ENCODE measurements at places on chromosomes 2 and 18.

DNA sequence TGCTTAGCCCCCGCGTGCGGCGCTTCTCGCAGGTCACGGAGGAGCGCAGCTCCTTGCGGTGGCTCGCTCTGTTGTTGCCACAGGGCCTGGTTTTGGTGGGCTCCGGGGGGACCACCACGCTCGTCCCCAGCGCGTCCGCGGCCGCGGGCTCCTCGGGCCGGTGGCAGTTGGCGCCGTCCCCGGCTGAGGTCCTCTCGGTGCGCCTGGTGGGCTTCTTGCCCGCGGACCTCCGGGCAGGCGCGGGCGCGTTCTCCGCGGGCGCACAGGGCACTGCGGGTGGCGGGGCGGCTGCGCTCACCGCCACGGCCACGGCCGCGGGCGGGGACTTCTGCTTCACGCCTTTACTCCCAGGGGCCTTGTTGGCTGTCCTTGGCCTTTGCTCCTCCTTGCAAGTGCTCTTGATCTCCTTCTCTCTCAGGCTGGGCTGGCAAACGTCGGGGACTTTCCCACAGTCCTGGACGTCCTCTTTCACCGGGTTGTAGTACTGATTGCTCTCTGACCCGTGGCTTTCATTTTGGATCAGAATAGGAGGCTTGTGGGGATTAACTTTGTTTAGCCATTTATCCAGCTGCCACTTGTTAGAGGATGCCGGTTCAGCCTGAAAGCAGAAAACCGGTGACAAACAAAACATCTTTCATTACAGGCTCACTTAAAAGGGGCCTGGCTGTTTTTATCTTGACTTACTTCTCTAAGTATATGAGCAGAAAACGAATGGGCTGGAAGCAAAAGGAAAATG lies 104.0 kb upstream of the REV1 start:
- DNase-seq = no peak

DNA sequence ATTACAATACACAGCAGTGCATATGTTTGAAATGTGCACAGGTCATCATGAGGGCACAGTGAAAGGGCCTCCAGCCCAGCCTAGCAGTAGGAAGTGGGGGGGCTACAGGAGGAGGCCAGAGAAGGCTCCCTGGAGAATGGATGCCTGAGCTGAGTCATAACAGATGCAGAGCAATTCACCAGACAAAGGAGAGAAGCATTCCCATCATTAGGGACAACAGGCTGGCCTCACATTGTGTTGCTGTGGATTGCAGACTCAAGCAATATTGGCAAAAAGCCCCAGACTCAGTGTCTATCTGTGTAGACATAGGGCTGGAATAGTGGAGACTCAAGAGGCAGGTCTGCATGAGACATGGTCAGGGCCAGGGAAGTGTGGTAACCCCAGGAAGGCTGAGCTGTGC lies 329.9 kb downstream of the DLGAP1 start:
- no peak for DNase-seq

DNA sequence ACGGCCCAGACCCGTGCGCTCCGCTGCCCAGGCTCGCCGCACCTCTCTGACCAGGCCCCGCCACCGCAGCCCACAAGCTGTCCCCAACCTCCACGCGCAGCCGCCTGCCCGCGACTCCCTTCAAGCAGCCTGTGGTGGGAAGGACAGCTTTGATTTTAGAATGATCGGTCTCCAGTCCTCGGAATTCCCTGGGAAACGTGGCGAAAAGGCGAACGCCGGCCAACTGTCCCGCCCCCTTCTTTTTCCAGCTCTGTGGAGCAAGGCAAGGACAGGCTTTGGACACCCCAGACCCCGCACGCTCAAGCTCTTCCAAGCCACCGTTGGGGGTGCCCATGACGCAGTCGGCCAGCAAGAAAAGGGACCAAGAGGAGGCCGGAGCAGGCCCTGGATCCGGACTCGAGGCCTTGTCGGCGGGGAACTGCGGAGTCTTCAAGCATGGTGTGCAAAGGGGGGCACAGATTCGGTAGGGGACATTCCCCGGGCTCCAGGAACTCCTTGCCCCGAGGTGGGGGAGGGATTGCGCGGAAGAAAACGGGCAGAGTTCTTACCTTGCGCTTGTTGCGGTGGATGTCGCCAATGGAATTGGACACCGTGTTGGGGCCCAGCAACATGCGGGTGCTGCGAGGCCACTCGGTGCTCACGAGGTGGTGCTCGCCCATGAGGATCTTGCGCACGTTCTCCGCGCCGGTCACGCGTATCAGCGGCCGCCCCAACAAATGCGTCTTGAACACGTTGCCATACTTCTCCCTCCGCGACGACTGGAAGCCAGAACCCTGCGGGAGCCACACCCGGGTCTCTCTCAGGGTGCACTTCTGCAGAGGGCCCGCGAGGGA lies 4.0 kb downstream of the CYP26B1 start:
- no peak for DNase-seq

DNA sequence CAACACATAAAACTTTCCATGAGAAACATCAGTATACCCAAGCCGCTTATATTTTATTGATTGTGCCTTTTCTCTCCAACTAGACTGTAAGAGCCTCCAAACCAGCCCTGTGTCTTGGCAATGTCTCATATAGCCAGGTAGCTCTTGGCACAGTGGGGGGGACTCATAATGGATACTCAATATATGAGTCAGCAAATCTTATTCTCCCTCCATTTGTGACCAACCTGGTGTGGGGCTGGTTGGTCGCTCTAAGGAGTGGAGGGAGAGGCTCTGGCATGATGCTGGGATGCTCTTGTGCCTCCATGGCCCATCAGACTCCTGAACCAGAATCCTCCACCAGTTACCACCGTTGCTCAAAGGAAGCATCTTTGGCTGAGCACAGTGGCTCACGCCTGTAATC lies 32.0 kb downstream of the EFR3B start:
- no peak for DNase-seq

- DNase-seq = no peak
Observed at GRCh38 chr2:226794751-226795171, 4.9 kb downstream of the IRS1 start.

DNA sequence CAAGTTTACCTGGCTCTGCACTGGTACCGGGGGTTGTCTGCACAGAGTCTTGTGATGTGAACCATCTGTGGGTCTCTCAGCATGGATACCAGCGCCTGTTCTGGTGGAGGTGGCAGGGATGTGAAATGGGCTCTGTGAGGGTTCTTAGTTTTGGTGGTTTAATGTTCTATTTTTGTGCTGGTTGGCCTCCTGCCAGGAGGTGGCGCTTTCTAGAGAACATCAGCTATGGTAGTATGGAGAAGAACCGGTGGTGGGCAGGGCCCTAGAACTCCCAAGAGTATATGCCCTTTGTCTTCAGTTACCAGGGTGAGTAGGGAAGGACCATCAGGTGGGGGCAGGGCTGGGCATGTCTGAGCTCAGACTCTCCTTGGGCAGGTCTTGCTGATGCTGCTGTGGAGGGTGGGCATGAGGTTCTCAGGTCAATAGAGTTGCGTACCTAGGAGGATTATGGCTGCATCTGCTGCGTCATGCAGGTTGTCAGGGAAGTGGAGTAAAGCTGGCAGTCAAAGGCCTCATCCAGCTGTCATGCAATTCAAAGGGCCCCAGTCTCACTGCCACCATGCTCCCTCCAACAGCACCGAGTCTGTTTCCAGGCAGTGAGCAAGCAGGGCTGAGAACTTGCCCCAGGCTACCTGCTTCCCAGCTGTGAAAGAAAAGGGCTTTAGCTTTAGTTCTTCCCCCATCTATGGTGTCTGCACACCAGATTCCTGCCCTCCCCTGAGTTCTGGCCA lies 278.0 kb downstream of the METTL4 start:
- DNase-seq = peak; percentile 8

DNA sequence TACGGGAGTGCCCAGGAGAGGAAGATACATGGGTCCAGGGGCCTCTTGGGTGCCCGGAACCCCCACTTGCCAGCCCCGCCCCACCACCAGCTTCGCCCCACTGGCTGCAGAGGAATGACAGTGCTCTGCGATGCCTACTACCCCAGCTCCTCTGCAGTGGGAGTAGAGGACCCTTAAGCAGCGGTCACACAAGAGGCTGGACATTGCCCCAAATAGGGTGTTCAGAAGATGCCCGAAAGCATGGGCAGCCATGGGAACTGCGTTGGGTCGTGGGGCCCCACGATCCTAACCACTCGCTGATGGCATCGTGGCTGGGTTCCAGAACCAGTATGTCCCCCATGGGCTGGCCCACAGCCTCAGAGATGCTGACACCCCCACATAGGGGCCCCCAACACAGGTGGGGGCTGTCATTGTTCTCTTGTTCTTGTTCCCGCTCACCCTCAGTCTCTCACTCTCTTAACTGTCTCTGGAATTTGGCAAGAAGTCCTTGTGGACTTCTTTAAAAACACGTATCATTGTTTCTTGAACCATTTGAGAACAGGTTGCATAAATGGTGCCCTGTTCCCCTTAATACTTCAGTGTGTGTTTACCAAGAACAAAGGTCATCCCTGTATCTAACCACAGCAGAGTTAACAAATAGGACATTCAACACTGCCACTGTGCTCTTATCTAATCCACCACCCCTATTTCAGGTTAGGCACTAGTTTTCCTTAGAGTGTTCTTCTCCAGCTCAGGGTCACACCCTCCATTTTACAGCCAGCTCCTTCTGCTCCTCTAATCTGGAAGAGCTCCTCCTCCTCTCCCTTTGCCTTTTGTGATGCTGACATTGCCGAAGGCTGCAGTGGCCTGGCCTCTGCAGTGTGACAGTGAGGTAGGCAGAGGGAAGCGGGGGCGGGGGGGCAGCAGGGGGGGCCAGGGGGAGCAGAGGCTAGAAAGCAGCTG lies 76.3 kb downstream of the STPG4 start:
- no peak for DNase-seq

DNA sequence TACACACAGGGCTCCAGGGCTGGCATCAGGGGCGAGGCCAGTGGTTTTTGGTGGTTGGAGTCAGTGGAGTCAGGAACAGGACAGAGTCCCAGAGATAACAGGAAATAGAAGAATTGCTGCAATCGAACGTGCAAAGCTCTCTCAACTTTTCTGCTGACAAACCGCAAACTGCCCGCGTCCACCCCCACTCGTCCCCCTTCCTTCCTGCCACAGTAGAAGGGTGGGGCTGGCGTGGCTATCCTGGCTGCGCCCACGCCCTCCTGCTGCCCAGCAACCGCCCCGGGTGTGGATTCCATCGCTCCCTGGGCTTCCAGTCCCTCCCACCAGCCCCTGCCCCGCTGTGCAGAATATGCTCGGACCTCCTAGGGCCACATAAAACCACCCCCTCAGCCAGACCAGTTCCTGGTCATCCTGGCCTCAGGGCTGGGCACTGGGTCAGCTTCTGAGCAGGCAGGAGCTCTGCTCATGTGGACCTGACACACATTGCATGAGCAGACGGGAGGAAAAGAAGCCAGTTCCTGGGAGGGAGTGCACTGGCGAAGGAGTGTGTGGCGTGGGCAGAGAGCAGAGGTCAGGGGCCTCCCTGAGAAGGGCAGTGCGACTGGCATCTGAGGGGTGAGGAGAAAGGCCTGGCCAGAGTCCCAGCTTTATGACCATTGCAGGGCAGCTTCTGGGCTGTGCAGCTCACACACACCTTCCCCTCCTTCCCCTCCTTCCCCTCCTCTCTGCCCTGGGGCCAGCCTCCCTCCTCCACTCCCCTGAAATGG lies 85.4 kb upstream of the ATG16L1 start:
- no peak for DNase-seq

GRCh38 chr2:190981333-190981732 lies 32.6 kb downstream of the STAT1 start:
- no peak for DNase-seq

GRCh38 chr2:136126021-136126420 lies 8.1 kb upstream of the CXCR4 start:
- DNase-seq = no peak

GRCh38 chr18:55983433-55983832 lies 395.4 kb upstream of the TCF4 start:
- DNase-seq = no peak

DNA sequence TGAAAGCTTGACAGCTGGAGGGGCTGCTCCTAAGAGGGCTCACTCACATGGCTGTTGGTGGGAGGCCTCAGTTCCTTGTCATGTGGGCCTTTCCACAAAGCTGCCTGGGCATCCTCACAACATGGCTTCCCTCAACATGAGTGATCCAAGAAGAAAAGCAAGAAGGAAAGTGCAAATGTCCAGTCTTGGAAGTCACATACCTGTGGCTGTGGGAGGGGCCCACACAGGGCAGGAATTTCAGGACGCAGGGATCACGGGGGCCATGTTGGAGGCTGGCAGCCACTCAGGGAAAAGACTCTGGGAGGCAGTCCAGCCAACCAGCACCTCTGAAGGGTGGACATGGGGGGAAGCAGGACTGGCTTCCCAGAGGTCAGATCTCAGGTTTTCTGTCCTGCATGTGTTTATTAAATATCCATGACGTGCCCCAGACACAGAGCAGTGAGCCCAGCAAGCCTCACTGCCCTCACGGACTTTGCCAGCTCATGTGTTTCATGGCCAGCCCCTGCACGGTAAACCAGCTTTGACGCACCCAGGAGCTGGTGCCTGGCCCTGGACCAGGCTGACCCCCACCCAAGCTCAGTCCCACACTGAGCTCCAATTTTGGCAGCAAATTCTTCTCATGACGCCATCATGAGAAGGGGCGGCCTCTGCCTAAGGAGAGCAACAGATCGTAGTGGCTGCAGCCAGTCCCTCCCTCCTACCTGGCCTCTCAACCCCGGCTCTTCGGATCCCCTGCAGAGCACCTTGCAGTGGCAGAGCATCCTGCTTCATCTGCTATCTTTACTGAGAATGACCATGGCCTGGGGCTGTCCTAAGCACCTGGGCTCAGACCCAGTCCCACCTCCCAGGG lies 34.7 kb upstream of the GPR17 start:
- no peak for DNase-seq

GRCh38 chr2:64330281-64331113 lies 123.5 kb upstream of the LGALSL start:
- DNase-seq = peak; percentile 71

DNA sequence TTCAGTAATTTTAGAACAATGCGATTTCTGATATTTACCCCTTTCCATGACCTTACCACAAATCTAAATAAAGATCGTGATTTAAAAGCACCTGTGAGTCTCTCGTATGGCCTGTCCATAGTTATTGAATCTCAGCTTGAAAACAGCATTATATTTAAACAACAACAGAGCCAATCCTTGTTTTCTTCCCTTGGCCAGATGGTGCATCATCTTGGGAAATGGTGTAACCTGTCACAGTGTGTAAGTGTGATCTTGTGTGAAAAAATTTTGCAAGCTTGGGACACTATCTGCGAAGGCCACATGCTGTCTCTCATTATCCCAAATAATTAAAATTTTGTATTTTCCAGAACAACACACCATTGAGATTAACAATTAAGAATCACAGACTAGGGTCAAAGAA lies 262.7 kb upstream of the SPHKAP start:
- no peak for DNase-seq

- no peak for DNase-seq
Observed at GRCh38 chr2:38233231-38233983, 143.7 kb downstream of the ATL2 start.

GRCh38 chr18:62037012-62037742 lies 144.4 kb upstream of the RNF152 start:
- no peak for DNase-seq
